NCI-H1105 (cell line): ENCODE measurements at places on chromosomes 7 and 10.

- DNase-seq = no peak
Observed at GRCh38 chr10:28954211-28954610, 276.9 kb downstream of the BAMBI start.

GRCh38 chr7:13949445-13949844 is 40.0 kb downstream of the ETV1 start:
- DNase-seq = peak; percentile 35

GRCh38 chr7:13257661-13258060 is 570.2 kb downstream of the ARL4A start:
- DNase-seq = no peak

DNA sequence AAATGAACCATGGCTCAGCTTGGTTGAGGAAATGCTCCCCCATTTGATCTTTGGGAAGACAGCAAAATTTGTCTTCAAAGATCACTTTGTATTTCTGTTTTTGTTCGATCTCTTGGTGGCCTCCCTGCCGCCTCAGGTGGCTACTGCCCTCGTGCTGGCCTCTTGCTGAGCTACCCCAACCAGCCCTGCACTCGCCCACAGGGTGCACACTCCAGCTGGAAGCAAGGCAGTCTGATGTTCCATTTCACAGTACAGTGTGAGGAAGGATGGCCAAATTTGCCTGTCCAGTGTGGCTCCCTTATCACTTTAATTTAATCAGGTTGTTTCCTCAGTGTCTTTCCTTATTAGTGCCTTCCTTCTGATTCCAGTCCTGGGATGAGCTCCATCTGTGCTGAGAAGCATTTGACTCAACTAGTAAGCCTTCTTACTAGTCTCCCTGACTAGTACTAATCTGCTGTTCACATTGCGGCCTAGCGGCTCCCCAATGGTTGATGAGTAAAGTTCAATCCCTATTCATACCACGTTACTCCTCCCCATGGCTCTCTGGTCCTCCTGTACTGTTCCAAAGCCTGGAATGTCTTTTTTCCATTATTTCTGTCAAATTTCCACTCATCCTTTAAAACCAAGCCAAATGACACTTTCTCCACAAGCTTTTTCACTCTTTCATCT is 8.2 kb downstream of the MYOF start:
- no peak for DNase-seq

DNA sequence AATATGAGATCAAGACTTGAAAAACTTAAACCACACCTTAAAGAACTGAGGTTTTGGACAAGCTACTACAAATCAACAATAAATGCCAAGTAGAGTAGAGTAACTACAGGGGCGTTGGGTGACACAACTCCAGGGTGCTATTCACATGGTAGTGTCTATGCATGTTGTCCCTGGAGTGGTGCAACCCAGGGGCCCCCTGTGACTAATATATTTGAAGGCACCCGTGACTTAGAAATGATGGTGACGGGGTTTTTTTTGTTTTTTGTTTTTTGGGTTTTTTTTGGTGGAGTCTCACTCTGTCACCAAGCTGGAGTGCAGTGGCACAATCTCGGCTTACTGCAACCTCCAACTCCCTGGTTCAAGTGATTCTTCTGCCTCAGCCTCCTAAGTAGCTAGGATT is 106.9 kb downstream of the FAM107B start:
- no peak for DNase-seq

DNA sequence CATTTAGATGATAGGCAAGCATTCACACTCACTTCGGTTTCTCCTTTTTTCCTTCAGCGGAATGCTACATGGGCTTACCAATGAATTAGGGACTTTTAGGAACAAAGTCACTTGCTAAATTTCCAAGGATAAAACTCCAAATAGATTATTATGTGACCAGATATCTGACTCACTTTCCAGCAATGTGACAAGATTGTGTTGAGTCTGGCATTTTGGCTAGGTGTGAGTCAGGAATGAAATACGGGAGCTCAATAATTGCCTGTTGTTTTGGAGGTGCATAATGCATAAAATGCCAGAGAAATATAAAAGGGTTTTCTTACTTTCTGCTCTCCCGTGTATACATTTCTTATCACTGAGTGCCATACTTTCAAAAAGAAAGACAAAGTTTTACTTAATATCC is 721.1 kb downstream of the KCNMA1 start:
- no peak for DNase-seq

DNA sequence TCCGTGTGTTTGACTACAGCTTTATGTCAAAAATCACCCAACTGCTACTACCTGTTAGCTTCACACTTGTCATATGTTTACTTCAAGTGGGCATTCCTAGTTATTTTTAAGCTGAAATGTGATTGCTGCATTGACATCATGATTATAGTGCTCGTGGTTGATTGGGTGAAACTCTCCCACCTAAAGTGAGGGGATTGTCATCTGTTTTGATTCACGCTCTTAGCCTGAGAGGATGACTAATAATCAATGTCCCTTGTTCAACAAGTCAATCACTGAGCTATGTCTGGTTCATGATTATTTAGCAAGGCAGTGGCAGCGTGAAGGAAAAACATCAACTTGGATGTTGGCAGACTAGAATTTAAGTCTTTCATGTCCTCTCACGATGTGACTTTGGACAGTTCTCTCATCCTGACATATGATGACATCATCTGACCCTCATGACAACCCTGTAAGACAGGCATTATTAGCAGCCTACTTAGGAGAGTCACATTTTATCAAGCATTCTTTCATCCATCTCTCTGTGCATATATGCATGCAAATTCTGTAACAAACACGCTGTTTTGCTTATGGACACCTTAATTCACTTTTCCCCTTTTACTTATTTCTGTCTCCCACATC is 352.6 kb upstream of the ZMIZ1 start:
- DNase-seq = no peak

- DNase-seq = no peak
Observed at GRCh38 chr10:122127943-122128342, 139.0 kb downstream of the TACC2 start.

GRCh38 chr7:143407287-143408251 is 1.1 kb downstream of the EPHA1 start:
- DNase-seq = no peak

- no peak for DNase-seq
Observed at GRCh38 chr10:91313796-91314485, 93.5 kb downstream of the PCGF5 start.

DNA sequence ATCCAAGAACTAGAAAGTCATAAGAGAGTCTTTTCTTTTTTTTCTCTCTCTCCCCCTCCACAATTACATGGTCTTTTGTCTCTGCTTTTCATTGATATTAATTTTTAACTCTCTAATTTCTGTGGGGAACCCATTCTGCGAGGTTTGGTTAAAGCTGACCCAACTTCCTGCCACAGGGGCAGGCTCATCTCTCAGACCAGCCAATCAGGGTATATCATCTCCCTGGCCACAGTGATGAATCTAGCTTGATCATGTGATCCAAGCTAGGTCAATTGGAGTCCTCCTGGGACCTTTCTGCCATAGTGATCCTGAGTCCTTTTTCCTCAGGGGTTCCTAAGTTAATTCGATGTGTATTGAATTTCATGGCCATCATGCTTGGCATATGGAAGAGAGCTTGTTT is 38.0 kb upstream of the TRUB1 start:
- DNase-seq = no peak

- DNase-seq = no peak
Observed at GRCh38 chr10:33363106-33363505, 28.6 kb upstream of the NRP1 start.

DNA sequence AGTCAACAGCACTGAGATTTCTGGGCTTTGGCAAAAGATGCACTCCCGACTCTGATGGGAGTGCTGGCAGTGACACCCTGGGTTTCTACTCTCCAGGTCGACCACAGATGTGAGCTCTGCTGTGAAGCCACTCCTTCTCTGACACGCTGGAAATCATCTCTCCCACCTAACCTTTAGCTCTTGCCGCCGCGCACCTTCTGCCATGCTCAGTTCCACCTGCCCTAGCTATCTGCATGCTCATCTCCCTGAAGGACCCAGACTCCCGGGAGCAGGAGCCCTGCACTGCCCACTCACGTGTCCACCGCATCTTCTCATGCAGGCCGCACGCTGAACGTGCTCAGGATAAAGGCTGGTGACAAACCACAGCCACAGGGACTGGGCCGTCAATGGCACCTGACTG is 174.8 kb downstream of the TNS3 start:
- DNase-seq = no peak

DNA sequence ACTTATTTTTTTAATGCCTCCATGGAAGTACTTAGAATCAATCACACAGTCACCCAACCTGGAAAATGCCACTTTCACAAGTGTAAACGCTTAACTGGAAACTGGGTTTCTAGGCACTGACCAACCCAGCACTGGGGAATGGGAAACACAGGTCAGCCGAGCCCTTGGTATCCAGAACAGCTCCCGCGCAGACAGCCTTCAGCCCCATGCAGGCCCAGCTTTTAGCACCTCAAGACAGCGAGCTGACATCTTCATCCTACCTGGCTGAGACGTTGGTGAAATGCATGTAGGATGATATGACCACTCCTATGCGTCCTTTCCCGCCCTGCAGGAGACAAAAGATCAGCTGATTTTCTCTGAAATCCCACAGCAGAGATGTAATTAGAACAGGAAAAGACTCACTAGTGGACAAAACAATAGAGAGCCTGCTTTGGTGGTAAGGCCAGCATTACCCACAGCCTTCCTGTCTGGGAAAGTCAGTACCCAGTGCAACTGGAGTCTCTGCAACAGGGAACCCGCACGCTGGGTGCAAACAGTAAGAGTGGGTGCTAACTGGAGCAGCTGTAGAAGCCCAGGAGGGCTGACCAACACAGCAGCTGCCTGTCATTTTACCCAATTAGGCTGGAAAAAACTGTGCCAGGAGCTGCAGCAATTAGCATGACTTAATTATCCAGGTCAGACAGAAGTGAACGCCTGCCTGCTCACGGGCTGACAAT is 153.7 kb downstream of the TNS3 start:
- DNase-seq = peak; percentile 78

- no peak for DNase-seq
Observed at GRCh38 chr10:72690071-72690755, 1.7 kb upstream of the MCU start.

GRCh38 chr7:115178835-115179234 is 256.9 kb downstream of the MDFIC start:
- DNase-seq = no peak

DNA sequence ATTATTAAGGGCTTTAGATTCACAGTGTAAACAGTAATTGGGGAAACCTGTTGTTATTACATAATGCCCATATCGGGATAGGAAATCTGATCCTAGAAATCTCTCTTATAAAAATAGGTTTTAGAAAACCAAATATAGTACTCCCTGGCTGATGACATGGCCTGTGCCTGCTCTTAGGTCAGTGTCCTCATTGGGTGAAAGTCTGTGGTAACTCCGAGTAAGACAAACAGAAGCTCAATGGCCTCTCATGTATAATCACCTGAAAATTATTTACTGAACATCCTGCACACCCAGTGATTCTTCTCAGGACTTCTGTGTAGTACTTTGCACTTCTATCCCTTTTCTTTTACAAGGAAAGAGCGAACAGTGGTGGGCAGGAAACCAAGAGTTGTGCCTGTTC is 37.8 kb downstream of the SEM1 start:
- DNase-seq = no peak

DNA sequence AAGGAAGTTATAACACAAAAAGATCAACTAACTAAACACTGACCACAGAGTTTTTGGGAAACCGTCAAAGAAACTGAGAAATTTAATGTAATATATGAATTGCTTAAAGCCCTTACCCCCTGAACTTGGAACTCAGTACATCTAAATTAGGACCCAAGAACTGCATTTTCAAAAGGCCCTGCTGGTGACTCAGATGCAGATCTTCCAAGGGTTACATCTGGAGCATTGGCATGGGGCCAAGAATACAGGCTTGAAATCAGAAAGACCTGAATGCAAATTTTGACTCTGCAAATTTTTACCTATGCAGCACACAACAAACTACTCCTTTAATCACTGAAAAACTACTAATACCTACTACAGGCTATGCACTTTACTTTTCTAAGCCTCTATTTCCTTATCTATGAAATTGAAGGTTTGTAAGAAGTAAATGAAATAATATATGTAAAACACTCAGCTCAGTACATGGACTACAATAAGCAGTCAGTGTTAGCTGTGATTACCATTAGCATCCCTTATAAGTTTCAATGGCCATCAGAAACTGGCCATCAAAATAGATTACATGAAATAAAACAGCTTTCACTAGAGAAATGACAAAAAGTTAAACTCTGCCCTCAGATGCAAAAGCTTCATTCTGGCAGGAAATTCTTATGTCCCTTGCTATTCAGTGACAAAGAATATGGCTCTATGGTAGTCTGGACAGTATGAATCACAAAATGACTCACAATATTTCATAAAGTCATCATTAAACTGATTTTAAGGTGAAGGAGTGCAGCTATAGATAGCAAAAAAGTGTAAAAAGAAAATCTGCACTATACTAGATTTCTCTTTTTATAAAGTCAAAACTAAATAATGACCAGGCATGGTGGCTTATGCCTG is 43.6 kb downstream of the NSUN6 start:
- peak; percentile 3 for DNase-seq

DNA sequence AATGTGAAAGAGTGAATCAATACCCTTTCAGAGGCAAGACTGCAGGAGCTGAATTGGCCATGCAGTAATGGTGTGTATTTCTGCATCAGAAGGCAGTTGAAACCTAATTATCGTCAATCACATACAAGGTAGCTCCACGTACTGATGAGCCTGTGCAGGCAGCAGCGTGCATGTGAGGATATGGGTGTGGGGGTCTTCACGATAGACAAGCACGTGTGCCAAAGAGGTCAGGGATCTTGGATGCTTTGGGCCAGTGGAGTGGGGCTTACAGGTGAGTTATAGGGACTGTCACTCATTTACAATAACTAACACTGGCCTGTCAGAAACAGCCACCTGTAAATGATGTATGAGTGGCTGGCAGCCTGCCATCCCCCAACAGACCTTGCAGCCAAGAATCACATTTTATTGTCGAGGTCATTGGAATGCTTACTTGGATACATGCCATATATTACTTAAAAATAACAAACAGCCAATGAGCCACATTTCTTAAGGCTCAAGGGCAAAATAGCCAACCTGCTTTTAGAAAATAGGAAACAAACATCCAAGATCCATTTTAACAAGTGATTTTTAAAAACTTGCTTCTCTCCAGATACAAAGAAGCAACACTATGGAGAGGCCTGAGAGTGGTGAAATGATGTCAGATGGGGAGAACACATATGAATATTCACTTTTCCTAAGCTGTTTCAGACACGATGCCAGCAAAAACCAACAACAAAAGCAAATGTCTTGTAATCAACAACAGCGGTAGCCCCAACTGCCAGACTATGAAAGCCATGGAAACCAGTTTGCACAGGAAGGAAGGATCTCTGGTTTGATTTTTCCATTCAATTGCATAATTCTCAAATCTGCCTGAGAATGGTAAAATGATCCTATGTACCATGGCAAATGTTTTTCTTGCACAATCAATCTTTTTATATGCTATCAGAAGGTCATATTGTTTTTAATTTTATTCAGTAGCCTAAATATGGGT is 210.7 kb downstream of the SKAP2 start:
- DNase-seq = no peak

DNA sequence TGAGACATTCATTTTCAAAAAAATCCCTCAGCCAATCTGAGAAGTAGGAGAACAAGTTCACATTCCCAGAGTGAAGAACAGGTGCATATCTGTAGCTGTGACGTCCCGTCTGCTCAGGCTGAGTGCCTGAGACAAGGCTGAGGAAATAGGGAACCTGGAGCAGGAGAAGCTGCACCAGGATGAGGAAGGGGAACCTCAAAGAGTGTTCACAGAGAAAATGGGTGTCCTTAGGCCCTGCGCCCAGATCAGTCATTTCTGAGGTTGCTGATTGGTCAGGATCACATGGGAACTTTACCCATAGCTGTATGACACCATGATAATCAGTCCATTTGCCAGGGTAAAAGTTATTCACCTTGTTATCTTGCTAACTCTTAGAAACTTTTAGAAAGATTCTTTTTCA is 34.2 kb upstream of the TARP start:
- no peak for DNase-seq
